ENCODE measurements at places on chromosomes 5 and 9.

- DNase-seq, result no peak
- H3K4me1 ChIP-seq, result no peaks in the 10 kb centered on the region
These were observed 42.4 kb downstream of the TRIO start for GRCh38 chr5:14185326-14186058.

- no peak overlapping the region for H3K27ac ChIP-seq
- H3K27me3 ChIP-seq, result peaks cover 9% of the 10 kb centered on the region
- no peak overlapping the region for H3K4me3 ChIP-seq
These were observed 29.0 kb upstream of the ENTREP1 start for GRCh38 chr9:69295872-69296552.

DNA sequence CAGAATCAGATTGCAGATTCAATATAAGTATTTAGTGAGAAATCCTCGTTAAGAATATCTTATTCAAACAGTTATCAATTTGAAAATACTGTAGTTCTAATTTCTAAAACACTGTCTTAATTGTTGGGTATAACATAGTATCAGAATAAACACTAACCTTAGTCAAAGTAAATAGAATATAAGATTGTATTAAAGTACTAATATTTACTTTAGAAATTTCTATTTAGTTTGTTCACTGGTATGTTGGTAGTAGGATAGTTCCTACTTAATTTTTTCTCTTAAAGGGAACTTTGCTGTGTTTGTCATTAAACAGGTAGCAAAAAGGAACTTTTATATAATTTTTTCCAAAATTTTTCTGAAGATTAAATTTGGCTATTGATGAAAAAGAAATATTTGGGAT is 42.3 kb downstream of the FAM174A start:
- H3K27ac ChIP-seq, result no peak overlapping the region
- peaks cover 3% of the 10 kb centered on the region for H3K36me3 ChIP-seq
- no peak overlapping the region for H3K4me3 ChIP-seq
- H3K4me1 ChIP-seq, result peaks cover 3% of the 10 kb centered on the region
- no peaks in the 10 kb centered on the region for H3K27me3 ChIP-seq
- no peak for DNase-seq

DNA sequence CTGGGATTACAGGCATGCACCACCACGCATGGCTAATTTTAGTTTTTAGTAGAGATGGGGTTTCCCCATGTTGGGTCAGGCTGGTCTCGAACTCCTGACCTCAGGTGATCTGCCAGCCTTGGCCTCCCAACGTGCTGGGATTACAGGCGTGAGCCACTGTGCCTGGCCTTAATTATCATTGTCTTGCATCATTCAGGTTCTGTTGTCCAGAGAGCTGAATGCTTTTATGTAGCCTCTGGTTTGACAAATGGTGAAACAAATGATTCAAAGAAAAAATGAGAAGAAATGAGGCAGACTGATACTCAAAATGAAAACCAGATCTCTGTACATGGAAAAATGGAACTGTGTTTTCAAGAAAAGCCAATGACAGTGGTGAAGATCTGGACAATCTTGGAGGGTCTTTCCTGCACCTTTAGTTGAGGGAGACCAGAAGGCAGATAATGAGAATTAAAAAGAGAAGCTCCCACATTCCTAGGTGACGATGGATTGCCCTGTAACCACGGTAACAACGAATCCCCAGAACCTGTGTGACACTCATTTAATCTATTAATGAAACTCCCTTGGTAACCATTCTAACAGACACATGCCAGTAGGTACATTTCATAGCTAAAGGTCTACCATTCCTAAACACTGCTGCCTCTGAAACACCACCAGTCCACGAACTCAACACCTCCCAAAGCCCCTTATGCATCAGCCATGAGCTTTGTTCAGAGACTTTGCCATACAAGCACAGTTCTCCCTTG is 1.6 kb downstream of the TEX48 start:
- no peak for DNase-seq
- H3K4me3 ChIP-seq, result no peak overlapping the region
- H3K4me1 ChIP-seq, result peaks cover 34% of the 10 kb centered on the region

DNA sequence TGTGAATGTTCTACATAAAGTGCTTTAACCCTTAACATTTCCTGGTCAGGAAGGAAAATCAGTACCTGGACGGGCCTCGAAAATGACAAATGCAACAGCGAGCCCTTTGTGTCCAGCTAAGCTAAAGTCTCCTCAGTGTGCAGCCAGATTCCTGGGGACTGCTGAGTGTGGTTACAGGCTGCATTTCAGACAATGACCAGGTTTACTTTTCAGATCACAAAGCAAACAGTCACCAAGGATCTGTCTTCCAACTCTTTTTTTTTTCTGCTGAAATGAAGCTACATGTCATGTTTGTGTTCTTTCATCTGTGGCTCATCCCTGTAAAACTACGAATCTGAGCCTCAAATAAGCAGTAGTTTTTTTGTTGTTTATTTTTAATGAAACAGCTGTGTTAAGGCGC is 20.8 kb downstream of the SLC46A2 start:
- H3K27ac ChIP-seq, result no peak overlapping the region
- no peaks in the 10 kb centered on the region for H3K4me1 ChIP-seq
- no peak overlapping the region for H3K4me3 ChIP-seq
- H3K27me3 ChIP-seq, result no peaks in the 10 kb centered on the region
- H3K36me3 ChIP-seq, result no peaks in the 10 kb centered on the region

All from T-helper 2 cell treated with Interferon-gamma antibody and Interleukin-4, amounts not matched to agents 5 μg/mL and 100 μg/mL, for 36 hours (primary cell).